ENCODE measurements at places on chromosomes 13 and 19.
A peak's percentile ranks its signal among the peaks of the same experiment; 100 is the strongest.

GRCh38 chr19:30596268-30596667 lies 224.1 kb downstream of the ZNF536 start:
- no peak for DNase-seq

DNA sequence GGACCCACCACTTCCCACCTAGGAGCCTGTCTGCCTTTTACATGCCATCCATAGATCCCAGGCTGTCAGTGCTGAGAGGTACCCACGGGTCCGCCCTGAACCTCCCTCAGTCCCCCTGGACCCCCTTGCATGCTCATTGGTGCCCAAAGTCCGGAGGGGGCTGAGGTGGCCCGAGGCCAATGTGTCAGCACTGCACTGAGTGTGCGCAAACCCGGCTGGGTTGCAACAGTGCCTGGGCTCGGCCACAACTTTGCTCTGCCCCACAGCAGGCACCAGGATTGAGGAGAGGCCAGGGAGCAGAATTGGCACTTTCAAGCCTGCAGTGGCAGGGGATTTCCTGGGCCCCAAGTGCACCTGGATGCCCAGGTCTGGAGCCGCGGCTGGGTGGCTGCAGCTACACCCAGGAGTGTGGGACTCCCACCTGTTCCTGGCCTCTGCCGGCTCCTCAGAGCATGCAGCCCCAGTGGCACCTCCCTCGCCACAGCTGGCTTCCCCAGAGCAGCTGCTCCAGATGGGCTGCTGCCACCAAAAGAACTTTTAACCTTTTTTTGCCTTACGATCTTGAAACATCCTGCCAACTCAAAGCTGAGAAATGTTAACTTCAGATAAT lies 837.0 kb downstream of the SLITRK6 start:
- no peak for DNase-seq

DNA sequence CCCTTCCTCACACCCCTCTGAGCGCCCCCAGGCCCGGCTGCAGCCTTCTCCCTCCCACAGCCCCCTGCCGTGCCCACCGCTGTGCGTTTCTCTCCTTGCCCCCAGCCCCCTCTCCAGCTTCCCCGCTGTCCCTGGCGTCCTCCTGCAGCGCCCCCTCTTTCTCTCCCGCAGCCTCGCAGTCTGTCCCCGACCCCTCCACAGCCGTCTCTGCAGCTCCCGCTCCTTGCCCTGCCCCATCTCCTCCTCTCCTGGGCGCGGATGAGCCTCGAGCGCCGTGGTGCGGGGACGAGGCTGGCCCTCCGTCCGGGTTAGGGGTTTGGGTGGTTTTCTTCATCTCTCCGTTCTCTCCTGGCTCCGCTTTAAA lies 1.1 kb downstream of the KMT5C start:
- no peak for DNase-seq

- DNase-seq: no peak
Observed at GRCh38 chr13:43258771-43259170, 235.4 kb downstream of the DNAJC15 start.

- no peak for DNase-seq
Observed at GRCh38 chr19:8654591-8655339, 24.3 kb downstream of the NFILZ start.

DNA sequence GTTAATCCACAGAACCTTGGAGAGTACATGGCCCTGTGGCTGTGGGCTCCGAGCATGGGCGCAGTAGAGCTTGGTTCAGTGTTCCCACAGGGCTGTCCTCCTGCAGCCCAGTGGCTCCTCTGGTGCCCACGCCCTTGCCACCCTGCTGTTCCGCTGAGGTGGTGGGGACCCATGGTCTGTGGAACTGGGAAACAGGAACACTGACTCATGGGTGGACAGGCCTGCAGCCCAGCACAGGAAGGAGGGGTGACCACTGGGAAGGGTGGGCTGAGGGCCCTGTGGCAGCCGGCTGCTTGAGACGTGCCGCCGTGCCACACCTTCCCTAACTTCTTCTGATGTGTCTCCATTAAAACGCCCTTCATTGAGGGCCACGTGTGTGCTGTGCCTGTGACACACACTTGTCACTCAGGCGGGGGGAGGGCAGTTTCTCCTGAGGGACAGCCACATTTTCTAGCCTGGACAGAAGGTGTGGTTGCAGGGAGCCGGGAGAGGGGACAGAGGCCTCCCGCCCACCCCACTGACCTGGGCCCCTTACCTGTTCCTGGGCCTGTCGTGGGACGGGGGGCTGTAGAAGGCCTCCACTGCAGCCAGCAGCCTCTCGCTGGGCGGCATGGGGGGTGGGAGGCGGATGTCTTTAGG lies 21.1 kb downstream of the CHERP start:
- no peak for DNase-seq

- DNase-seq: no peak
Observed at GRCh38 chr13:28534210-28534609, 39.3 kb upstream of the FLT1 start.

- no peak for DNase-seq
Observed at GRCh38 chr13:44906230-44906629, 83.0 kb downstream of the NUFIP1 start.

- no peak for DNase-seq
Observed at GRCh38 chr13:27981006-27981708, 7.3 kb downstream of the URAD start.

DNA sequence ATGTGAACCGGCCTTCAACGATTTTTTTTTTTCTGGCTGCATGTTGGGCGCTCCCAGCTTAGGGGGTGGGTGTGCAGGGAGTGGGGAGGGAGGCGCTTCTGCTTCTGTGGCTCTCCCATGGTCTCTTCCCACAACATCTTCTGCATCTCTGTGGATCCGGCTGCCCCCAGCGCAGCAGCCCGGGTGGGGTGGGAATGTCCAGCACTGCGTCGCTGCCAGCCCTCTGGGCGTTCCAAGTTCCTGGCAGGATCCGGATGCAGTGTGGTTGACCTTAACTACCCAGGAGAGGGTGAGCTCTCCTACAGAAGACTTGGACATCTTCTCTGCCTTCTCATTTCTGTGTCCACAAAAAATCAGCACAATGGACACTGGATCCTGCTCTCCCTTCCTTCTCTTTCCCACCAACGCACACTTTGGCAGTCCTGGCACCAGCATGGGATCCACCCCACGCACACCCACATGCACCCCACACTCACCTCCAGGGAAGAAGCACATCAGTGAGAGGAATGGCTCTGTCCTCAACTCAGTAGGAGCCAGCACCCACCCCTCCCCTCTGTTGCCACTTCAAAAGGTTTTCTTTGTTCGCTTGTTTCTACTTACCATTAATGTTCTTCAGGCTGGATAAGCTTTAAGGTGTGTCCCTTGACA lies 177.3 kb downstream of the COL4A1 start:
- DNase-seq: no peak

DNA sequence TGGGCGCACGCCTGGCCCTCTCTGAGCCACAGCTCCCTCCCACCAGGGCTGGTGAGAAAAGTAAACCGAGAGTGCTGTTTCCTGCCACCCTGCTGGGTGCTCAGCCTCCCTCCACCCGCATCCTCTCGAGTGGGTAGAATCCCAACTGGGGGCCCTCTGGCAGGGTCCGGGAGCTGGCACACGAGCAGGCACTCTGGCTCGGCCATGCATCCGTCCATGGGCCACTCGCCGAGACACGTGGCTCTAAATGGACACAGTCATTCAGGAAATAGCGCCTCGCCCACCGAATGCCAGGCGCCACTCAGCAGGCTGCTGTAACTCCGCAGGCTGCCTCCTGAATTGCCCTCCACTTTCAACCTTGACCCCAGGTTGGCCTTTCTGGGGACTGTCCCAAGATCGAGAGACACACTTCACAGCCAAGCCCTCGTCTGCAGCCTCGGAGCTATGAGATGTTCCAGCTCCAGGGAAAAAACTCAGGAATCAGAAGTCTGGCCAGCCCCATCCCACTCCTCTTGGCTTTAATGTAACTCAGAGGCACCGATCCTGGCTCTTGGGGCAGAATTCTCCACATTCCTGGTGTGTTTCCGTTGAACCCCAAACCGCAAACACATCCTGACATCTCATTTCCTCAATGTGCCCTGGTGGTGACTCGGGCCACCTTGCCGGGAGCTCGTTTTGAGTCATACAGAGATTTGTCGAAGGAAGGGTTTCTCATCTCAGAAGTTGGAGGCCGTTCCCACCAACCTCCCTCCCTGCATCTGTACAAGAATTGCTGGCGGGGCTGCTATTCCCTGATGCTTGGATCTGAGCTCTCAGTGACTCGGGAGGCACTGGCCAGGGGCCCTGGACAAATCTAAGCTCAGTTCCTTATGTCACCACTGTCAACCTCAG lies 14.1 kb downstream of the KLF2 start:
- DNase-seq: no peak

DNA sequence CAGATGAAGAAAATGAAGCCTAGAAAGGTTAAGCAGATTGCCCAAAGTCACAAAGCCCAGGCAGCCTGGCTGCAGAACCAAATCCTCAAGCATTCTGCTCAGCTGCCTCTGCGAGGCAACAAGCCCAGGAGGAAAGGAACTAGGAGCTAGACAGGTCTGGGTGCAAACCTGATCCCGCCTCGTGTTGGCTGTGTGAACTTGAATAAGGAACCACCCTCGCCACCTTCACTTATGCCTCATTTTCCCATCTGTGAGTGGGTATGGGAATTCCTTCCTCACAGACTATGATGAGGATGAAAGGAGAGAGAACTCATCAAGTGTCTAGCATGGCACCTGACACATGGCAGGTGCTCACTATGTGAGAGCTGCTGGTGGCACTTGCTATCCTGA lies 6.6 kb downstream of the SMG9 start:
- no peak for DNase-seq

- DNase-seq: no peak
Observed at GRCh38 chr13:109400209-109400608, 386.2 kb downstream of the IRS2 start.

GRCh38 chr13:23074075-23074828 lies 106.5 kb upstream of the SGCG start:
- no peak for DNase-seq

DNA sequence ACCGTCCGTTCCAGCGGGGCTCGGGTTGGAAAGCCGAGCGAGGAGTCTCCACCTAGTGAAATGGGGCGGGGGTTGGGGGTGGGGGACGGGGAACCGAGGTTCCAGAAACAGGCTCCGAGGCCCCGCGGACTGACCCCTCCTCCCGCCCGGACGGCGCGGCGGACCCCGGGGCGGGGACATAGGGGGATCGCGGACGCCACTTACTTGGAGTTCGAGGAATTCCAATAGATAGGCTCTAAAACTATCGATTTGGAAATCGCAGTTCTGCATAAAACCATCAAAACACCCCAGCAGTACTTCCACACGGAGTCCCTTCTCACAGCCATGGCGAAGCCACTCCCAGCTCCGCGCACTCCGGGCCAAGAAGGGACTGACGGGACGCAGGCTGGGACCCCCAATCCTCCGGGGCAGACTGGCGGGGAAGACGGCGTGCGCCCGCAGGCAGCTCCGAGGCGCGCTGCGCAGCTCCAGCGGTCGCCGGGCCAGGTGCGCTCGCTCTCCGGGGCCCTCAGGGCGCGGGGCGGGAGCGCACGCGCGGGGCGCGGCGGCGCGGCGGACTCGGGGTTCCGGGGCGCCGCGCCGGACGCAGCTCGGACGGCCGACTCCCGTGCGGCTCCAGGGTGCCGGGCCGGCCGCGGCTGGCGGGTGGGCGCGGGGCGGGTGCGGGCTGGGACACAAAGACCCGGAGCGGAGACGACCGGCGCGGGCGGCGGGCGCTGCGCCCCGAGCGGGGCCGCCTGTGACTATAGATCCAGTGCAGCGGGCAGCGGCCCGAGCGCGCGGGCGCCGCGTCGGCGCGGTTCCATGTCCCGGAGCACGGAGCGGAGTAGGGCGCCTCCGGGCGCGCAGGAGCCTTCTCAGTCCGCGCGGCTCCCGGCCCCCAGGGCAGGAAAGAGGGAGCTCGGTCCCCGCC lies 567 bp downstream of the EFNB2 start:
- DNase-seq: no peak

DNA sequence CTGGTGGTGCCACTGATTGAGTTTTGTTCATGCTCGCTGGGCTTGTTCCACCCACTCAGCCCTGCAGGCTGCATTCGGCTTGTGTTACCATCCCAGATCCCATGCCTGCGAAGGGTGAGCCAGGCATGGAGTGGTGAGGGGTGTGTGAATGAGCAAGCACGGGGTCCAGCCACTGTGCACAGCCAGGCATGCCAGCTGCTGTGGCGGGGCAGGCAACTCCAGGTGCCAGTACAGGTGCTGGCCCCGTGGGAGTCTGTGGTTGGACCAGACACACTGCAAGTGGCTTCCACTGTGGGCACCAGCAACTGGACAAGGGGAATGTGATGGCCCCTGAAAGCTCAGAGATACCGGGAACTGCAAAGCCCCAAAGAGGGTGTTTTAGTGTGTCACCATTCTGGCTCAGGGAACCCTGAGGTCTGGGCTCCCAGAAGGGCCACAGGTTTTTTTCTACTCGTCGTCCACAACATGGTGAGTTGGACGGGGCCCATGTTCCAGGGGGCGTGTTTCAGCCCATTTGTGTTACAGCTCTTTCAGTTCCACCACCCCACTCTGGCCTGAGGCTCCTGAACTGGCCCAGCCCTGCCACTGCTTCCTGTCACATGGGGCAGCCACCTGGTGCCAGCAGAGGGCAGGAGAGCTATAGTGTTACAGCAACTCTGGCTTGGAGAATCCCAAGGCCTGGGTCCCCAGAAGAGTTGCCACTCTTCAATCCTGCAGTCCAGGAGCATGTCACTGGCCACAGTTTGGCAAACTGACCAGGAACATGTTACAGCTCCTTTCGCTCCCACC lies 217.0 kb upstream of the OBI1 start:
- DNase-seq: peak; percentile 20
